ENCODE measurements at places on chromosomes 12 and 14.
A peak's percentile ranks its signal among the peaks of the same experiment; 100 is the strongest.

GRCh38 chr12:54135621-54136350, 53.0 kb downstream of the SMUG1 start:
- DNase-seq = no peak

GRCh38 chr12:57625261-57626032, 7.6 kb downstream of the B4GALNT1 start:
- DNase-seq = no peak

GRCh38 chr12:92221656-92222315, 76.1 kb upstream of the BTG1 start:
- DNase-seq = no peak

- no peak for DNase-seq
These were observed 302.7 kb downstream of the CEP128 start for GRCh38 chr14:80638620-80639515.

- DNase-seq = peak; percentile 35
These were observed 15.7 kb downstream of the SMCO2 start for GRCh38 chr12:27462151-27462694.

- DNase-seq = no peak
These were observed 79.6 kb upstream of the MANSC4 start for GRCh38 chr12:27859648-27860047.

- no peak for DNase-seq
These were observed 17.2 kb downstream of the TRPV4 start for GRCh38 chr12:109815757-109816617.

All from right renal pelvis (tissue), 4 donors.